CD4-positive, alpha-beta T cell treated with Interleukin-2 at 100 ng/mL for 4 hours (primary cell): ENCODE measurements at places on chromosomes 1 and 21.

DNA sequence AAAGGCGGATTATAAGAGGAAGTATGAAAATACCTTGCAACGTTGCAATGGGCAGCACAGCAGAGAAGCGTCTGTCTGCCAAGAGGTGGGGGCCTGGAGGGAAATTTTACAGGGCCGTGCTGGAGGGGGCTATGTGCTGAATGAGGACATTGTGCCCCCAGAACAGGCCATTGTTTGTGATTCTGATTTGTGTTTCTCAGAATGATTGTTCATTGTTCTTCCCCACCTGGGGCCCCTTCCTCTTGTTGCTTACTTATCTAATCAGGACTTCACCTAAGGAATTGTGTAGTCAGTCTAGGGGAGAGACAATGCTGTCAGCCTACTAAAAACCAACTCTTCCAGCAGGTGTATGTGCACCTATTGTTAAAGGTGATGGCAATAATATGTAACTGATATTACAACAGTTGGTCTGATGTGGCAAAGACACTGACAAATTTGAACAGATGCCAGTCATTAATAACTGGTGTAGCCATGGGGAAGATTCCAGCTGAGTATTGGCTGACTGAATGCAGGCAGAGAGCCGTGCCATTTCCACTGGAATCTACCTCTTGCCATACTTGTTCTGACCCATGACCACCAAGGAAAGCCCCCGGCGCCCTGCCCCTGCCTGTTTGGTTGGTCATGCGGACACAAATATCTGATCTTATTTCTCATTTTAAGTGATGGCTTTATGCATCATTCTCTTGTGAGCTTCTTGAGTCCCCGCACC is 45.2 kb upstream of the PSEN2 start:
- DNase-seq: no peak

- no peak for DNase-seq
Observed at GRCh38 chr1:74830766-74831165, 97.8 kb downstream of the TYW3 start.

DNA sequence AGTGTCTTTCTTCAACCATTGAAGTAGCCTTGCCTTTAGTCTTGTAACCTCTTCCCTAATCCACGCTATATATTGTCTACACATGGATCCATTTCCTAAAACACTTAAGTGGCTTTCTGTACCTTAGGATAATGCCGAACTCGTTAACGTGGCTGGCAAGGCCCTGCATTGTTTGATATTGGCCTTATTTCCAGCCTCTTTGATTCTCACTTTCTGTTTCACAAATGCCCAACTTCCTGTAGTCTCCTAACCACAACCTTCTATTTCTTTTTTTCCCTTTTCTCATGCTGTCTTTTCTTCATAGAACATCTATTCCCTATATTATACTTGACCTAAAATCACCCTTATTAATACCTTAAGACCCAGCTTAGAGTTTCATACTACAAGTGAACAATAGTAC is 536.0 kb downstream of the LMO4 start:
- no peak for DNase-seq

- no peak for DNase-seq
Observed at GRCh38 chr1:103197216-103197615, 88.9 kb upstream of the COL11A1 start.

- no peak for DNase-seq
Observed at GRCh38 chr21:43287111-43287760, 118.4 kb downstream of the CRYAA start.

DNA sequence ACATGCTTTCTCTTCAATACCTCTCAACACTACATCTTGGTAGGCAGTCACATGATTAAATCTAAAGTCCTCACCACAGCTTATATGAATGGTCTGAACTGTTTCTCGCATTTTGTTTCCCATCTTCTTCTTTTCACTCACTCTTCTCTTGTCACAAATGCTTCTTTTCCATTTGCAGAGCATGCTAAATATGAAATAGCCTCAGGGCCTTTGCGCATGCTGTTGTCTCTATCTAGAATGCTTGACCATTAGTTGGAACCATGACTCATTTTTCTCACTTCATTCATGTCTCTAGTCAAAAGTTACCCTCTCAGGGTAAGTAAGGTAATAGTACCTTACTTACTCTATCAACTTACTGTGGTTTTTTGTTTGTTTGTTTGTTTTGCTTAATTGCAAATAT is 239.7 kb downstream of the PTPRC start:
- no peak for DNase-seq

DNA sequence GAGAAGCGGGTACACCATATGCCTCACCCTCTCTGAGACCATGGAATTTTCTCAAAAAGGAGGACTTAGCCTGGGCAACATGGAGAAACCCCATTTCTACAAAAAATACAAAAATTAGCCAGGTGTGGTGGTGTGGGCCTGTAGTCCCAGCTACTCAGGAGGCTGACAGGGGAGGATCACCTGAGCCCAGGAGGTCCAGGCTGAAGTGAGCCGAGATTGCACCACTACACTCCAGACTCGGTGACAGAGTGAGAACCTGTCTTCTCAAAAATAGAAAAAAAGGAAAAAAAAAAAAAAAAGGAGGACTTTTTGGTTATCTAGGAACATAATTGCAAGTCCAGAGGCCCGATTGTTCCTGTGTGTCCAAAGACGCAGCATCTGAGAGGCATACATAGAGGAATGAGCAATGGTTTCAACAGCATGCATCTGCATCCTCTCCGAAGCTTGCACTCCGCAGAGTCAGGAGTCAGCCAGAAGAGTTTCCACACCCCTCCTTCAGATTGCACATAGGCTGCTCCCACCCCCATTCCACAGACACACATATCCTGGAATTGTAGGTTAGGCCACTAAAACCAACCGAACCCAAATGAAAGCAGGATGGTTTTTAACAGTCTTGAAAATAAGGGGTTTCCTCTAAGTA is 2.5 kb upstream of the TBX15 start:
- no peak for DNase-seq

GRCh38 chr1:217078959-217079358 is 355.7 kb upstream of the ESRRG start:
- DNase-seq: no peak

- DNase-seq: no peak
Observed at GRCh38 chr1:37794372-37795339, 1.0 kb downstream of the MANEAL start.

DNA sequence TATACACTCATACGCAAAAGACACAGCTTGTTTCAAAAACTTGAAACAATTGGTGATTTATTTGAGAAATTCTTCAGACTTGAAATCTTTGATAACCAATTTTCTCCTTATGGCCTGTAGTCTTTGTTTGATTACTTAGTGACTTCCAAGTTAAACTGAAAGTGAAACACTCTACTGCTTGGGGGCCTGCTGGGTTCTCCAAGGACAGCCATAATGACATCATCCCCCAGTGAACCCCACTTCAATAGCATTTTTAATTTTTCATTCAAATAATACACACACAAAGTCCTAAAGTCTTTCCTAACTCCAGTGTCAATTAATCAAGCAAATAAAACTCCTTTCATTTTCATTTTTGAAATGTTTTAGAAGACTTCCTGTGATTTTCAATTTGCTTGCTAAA is 59.2 kb downstream of the KRTAP19-8 start:
- DNase-seq: peak; percentile 10

DNA sequence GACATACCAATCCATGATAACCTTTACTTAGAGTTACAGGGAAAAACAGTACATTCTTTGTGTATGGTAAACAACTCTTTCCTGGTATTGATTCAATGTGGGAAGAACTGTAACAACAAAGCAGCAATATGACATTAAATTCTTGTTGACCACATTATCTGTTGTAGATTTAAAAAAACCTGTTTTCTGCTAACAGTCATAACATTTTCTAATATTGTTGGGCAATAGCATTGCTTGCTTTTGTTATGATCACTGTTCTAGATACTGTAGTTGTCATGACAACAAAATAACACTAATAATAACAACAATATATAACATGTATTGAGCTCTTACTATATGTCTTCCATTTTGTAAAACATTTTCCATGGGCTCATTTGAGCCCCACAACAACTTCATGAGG is 54.2 kb downstream of the PDE4B start:
- DNase-seq: no peak

DNA sequence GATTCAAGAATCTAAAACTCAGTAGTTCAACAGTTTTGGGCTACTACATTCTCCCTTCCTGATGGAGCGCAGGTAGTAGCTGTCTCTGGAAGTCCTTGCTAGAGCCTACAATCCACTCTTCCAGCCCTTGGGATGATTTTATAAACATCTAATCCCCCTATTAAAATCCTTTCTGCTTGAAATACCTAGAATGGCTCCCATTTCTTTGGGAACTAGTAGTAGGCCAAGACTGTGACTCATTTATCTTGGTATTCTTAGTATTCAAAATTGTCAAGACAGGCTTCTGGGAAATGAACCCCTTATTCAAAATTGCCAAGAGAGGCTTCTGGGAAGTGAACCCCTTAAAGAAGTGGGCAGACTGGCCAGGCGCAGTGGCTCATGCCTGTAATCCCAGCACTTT is 142.5 kb upstream of the FGGY start:
- DNase-seq: no peak

DNA sequence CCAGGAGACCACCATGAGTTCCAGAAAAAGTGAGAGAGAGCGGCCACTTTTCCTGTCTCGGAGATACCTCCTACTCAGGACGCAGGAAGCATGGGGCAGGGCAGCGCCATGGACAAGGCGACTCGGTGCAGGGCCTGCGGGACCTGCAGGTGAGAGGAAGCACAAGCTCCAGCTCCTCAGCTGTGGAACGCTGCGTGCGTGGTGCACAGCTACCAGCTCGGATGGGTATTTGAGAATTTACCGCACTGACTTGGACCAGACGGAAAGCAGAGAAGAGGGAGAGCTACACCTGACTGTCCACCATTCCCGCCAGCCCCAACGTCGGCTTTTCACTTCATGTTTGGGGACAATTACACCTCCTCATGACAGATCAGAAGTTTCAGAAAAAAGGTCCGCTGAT is 8.2 kb upstream of the CDK11A start:
- no peak for DNase-seq

- DNase-seq: no peak
Observed at GRCh38 chr1:234586892-234587485, 23.0 kb downstream of the IRF2BP2 start.

- DNase-seq: no peak
Observed at GRCh38 chr1:19484798-19485361, 459 bp downstream of the CAPZB start.

GRCh38 chr1:40495315-40495903 is 13.2 kb upstream of the EXO5 start:
- DNase-seq: no peak

DNA sequence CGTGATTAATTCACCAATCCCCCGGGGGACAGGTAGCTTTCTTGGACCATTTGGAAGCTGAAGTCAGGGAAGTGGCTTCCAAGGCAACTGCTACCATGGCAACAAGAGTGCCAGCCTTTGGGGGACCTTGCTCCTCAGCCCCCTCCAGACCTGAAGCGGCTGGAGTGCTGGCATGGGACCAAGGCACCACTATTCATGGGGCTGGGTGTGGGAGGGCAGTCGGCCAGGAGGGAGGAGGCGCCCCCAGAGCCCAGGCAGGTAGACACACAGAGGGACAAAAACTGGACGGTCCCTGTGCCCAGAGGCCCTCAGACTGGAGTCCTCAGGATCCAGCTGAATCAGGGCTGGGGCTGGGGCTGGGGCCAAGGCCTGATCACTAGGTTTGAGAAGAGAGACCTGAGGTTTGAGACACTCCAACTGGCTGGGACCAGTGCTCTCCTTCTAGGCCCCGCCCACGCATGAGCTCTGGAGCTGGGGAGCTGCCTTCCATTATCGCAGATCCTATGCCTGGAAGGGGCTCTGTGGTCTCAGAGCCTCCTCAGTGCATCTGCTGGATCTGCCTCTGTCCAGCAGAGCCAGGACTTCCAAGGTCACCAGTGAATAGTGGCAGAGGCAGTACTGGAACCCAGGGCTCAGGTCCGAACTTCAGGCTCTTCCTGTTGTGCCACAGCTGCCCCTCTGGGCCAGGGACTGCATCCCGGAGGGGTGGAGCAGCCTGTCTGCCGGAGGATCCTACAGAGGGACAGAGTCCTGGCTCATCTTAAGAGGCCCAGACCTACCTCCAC is 3.3 kb upstream of the KNCN start:
- DNase-seq: no peak

GRCh38 chr1:96488777-96489176 is 232.8 kb upstream of the PTBP2 start:
- no peak for DNase-seq

GRCh38 chr1:219753914-219754313 is 141.0 kb upstream of the ZC3H11B start:
- no peak for DNase-seq

DNA sequence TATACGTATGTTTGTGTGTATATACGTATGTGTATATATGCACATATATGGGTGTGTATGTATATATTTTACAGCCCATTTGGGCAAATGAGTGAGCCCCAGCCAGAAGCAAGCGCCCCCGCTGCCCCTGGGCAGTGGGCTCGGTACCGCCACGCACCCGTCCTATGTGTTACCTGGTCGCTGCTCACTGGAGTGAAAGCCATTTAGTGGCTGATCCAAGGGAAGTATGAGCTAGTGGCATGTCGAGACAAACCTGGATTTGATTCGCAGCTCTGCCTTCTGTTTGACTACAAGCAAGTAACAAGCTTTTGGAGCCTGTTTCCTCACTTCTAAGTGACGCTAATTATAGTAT is 35.8 kb upstream of the JAK1 start:
- DNase-seq: no peak

- DNase-seq: no peak
Observed at GRCh38 chr1:51309291-51309690, 21.1 kb downstream of the TTC39A start.

DNA sequence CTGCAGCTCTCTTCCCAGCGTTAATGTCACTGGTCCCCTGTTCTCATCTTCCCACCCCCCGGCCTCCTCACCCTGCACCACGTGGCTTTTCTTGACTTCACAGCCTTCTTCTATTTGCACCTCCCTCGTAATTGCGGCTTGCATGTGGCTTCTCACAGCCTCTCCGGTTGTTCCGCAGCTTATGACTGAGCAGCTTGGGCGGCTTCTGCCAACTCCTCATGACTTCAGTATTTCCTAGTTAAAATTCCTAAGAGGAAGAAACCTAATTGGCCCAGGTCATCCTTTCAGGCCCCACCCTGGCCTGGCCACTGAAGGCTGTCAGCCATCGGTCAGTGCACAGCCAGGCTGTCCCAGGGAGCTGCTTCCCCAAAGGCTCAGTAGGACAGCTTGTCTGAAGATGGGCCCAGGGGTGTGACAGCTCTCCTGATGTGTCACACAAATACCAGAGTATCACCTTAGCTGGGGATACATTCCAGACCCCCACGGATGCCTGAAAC is 8.6 kb upstream of the RERE start:
- DNase-seq: no peak

DNA sequence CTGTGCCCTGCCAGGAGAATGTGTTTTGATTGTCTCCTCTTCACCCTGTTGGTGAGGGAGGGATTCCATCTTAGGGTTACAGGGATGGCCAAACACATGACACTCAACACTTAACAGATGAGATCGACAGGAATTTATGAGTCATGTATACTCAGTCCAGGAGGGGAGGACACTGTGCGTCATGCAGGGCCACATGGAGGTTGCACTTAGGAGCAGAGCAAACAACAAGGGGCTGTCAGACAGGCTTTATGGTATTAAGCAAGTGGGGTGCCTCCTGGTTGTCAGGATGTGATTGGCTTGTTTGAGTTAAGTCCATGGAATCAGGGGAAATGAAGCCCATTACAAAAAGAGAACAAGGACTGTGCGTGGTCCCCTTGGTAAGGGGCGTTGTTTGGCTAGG is 26.9 kb downstream of the EDARADD start:
- peak; percentile 13 for DNase-seq

- DNase-seq: no peak
Observed at GRCh38 chr1:2911421-2912178, 109.7 kb upstream of the ACTRT2 start.
